ENCODE measurements at places on chromosomes 11 and 22.

- no peak for DNase-seq
Observed at GRCh38 chr11:126949066-126949891, 51.3 kb downstream of the KIRREL3 start.

DNA sequence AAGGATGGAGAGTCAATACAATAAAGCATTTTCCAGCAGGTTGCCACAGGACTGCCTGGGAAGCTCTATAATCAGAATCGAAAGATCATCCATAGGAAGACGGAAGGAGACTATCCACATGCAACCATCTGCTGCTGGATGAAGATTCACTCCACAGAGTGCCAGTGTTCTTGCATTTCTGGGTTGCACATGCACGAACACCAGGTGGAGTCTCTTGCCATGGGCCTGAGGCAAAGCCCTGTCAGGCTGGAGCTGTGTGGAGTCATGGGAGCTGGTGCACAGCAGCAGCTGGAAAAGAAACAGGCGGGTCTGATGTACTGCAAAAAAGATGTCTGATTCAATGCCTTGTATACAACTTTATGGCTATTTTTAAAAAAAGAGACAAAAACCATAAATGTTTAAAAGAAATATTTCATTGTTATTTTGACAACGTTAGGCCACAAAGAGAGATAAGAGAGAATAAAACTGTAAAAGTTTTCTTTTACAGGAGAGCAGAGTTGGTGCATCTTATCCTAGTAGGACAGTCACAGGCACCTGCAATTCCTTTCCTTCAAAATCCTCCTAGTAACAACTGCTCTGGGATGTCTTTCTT is 12.9 kb upstream of the FAT3 start:
- DNase-seq: no peak

GRCh38 chr11:109958131-109958820 is 134.9 kb upstream of the ZC3H12C start:
- DNase-seq: no peak

GRCh38 chr22:23403152-23403719 is 176.9 kb downstream of the IGLL1 start:
- no peak for DNase-seq
